ENCODE measurements at places on chromosomes 12 and 14.

DNA sequence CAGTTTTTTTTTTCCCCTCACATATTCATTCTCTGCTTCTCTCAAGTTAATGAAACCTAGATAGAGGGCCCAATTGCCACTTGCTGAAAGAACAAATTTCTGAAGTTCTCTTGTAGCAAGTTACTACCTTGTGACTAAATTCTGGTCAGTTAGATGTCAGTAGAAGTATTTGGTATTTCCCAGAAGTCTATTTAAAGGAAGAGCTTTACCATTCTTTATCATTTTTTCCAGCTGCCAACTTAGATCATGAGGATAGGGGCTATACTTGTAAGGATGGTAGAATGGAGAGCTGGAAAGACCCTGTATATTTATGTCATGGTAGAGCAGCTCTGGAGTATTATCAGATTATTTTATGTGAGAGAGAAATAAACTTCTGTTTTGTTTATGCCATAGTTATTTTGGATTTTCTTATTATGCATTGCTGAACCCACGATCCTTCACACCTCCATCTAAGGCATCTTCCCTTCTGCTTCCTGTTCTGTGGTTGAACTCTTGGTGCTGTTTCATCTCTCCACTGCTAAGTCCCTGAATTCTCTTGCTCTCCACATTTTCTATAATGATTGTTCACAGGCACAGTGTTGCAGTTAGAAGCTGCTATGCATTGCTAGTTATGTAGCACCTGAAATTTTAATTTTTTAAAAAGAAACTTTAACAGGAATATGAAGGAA lies 25.9 kb downstream of the FUT8 start:
- no peak for DNase-seq

- no peak for DNase-seq
Observed at GRCh38 chr14:80933282-80933681, 8.3 kb downstream of the CEP128 start.

DNA sequence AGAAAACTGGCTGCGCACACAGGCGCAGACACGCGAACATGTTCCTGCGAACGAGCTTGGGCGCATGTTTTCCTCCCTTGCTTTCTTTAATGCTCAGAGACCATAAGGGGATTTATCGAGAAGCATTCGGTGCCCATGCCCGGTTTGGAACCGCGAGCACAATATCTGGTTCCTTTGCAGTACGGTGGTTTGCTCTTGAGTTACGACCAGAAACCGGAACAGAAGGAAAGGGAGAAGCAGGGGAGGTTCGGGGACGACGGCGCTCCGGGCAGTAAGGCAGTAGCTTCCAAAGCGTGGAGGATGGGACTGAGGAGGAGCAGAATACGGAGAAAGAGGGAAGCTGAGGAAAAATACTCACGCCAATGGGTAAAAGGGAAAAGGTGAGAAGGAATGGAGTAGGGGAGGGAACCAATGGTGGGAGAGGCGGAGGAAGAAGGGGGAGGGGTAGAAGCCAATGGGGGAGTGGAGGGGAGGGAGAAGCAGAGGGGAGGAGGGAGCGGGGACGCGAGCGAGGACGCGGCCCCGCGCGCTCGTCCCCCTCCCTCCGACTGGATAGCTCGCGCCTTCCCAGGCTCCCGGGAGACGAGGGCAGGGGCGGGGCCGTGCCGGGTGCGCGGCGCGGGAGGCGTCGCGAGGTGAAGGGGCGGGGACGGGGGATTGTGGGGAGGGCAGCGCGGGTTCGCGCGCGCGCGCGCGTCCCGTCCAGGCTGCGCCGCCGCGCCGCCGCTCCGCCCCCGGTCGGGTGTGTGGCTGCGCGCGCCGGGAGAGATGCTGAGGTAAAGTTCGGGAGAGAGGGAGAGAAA lies 625 bp upstream of the ARHGAP5 start:
- DNase-seq = peak; percentile 96

DNA sequence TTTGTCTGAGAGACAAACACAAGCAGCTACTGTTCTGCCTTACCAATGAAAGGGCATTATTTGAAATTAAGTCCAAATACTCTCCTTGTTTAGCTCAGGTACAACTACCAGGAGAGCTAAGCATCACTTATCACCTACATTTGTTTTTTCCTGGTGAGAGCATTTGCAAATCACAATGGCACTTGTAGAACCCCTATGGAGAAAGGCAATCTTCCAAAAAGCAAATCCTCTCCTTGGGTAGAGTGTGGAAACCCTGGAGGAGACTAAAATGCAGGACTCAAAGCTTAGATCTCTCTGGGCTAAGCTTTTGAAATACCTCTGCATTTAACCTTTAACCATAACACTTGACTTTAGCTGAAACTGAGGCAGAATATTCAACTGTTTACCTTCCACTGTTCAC lies 20.8 kb downstream of the GTSF1 start:
- DNase-seq = no peak

DNA sequence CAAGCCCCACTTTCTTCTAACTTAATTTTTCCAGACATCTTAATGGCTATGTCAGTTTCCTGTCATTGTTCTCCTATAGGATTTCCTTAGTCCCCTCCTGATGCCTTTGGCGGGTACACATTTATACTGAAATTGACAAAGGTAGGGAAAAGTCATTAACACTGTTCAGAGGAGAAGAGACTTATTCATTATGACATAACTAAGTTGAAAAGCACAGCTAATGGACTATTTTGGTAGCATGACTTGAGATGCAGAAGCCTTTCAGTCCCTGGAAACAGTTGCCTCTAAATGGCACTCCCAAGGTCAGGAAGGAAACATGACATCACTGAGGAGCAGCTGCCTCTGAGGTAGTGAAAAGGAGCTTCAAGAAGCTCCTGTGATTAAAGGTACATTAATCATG lies 317.5 kb upstream of the KITLG start:
- DNase-seq = no peak

- no peak for DNase-seq
Observed at GRCh38 chr12:89347325-89347829, 4.9 kb downstream of the DUSP6 start.

GRCh38 chr12:15638231-15638630 lies 151.0 kb downstream of the EPS8 start:
- no peak for DNase-seq

- DNase-seq = no peak
Observed at GRCh38 chr14:104221071-104221625, 82.8 kb downstream of the KIF26A start.

- peak; percentile 31 for DNase-seq
Observed at GRCh38 chr14:46344327-46344937, 307.1 kb downstream of the RPL10L start.
